ENCODE measurements at places on chromosomes 4 and X.

- no peak for DNase-seq
Measured at GRCh38 chrX:107766470-107767150, 9.0 kb downstream of the TSC22D3 start.

- no peak for DNase-seq
Measured at GRCh38 chrX:154043003-154043763, 23.5 kb upstream of the IRAK1 start.

GRCh38 chr4:69095301-69095731, 958 bp upstream of the UGT2B7 start:
- DNase-seq, result no peak

DNA sequence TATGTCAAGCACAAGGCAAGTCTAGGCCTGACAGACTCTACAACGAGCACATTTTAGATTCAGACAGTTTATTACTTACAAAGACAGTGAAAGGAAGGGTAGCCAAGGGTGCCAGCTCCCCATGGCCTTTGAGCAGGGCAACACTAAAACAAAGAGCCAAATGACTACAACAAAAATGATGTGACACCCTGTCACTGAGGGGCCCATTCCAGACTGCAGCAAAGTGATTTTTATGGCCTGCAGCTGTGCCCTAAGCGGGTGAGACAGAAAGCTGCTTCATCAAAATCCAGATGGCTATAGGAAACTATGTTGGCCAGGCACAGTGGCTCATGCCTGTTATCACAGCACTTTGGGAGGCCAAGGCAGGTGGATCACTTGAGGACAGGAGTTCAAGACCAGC, 13.4 kb upstream of the RP2 start:
- DNase-seq, result no peak

DNA sequence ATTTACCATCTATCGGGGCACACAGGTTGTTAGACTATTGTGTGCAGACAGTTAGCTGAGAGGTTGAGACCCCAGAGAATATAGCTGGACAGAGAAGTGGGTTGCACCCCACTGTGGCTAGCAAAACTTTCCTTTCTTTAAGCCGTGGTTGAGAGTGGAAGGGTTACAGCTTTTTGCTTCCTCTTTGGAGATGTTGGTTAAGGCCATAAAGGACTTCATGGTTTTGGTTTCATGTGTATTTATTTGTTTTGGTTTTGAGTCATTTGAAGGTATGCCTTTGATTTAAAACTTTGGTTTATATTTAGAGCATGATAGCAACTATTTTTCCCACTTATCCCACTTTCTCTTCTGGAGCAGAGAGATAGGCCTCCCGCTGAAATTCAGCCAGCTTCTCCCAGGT, 274.3 kb upstream of the IL1RAPL1 start:
- no peak for DNase-seq

GRCh38 chr4:32161392-32161791, 1441.2 kb downstream of the PCDH7 start:
- DNase-seq, result no peak

GRCh38 chr4:150079081-150079581, 886 bp downstream of the DCLK2 start:
- peak; percentile 68 for DNase-seq

- DNase-seq, result no peak
Measured at GRCh38 chr4:150140774-150141400, 62.6 kb downstream of the DCLK2 start.

DNA sequence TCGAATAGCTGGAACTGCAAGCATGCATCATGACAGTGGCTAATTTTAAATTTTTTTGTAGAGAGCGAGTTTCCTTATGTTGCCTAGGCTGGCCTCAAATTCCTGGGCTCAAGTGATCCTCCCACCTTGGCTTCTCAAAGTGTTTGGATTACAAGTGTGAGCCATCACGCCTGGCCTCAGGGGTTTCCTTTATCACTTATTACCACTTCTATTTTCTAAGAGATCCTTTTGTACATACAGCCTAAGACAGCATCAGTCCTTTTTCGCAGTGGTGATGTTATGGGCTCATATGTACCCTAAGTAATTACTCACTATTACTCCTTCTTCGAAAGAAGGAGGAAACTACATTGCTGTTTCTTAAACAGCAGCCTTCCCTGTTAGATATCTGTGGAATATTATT, 54.1 kb upstream of the CDKN2AIP start:
- DNase-seq, result peak; percentile 9

DNA sequence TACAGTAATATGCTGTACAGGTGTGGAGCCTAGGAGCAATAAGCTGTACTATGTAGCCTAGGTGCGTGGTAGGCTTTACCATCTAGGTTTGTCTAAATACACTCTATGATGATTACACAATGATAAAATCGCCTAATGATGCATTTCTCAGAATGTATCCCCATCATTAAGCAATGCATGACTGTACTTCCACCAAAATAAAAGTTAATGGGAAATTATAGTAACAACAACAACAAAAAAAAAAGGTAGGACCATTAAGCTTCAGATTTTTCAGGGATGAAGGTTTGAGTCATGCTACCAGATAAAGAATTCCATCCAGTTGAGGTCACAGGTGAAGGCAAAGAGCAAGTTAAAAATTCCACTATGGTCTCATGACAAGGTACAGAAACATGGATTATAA, 68.2 kb downstream of the MAGEA10 start:
- no peak for DNase-seq

- no peak for DNase-seq
Measured at GRCh38 chr4:28921886-28922285, 1798.3 kb upstream of the PCDH7 start.

GRCh38 chrX:132292793-132293192, 73.5 kb upstream of the RAP2C start:
- DNase-seq, result no peak

- no peak for DNase-seq
Measured at GRCh38 chrX:103640401-103641155, 11.8 kb downstream of the TCEAL1 start.

- DNase-seq, result no peak
Measured at GRCh38 chr4:146238107-146238506, 23.8 kb downstream of the REELD1 start.

DNA sequence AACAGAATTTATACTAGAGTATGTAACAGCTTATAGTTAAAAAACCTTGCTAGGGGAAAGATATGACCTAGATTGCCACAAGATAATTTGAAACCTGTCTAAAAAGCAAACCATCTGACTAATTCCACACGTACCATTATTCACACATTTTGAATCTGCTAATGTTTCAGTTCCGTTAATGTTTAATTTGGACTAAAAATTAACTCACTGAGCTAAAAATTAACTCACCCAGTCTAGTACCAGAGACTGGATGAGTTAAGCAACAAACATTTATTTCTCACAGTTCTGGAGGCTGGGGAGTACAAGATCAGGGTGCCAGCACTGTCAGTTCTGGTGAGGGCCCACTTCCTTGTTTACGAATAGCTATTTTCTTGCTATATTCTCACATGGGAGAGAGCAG, 231.5 kb upstream of the DIAPH2 start:
- no peak for DNase-seq

DNA sequence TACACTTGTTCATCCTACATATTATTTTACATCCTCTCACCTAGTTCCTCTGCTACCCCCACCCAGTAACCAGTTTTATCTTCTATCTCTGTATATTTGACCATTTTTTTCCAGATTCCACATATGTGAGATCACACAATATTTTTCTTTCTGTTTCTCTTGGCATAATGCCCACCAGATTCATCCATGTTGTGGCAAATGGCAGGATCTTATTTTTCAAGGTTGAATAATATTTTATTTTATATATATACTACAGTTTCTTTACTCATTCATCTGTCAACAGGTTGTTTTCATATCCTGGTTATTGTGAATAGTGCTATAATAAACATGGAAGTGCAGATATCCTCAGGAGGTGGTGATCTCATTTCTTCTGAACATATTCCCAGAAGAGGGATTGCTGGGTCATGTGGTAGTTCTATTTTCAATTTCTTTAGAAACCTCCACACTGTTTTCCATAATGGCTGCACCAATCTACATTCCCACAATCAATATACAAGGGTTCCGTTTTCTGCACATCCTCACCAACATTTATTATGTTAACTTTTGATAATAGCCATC, 48.2 kb downstream of the THAP9 start:
- no peak for DNase-seq

DNA sequence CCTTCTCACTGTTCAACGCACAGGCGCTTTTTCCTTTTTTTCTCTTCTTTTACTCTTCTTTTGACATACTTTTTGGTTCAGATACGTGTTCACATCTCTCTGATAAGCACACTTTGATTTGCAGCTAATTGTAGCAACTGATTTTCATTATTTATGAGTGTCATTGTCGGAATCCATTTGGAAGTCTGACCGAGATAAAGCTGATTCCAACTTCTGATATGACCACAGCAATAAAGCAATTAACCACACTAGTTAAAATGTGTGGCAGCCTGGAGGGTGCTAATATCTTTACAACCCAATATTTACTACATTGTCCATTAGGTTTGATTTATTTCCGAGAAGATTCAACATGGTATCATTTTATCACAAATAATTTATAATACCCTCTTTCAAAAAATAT, 101.8 kb downstream of the TENM3 start:
- no peak for DNase-seq

DNA sequence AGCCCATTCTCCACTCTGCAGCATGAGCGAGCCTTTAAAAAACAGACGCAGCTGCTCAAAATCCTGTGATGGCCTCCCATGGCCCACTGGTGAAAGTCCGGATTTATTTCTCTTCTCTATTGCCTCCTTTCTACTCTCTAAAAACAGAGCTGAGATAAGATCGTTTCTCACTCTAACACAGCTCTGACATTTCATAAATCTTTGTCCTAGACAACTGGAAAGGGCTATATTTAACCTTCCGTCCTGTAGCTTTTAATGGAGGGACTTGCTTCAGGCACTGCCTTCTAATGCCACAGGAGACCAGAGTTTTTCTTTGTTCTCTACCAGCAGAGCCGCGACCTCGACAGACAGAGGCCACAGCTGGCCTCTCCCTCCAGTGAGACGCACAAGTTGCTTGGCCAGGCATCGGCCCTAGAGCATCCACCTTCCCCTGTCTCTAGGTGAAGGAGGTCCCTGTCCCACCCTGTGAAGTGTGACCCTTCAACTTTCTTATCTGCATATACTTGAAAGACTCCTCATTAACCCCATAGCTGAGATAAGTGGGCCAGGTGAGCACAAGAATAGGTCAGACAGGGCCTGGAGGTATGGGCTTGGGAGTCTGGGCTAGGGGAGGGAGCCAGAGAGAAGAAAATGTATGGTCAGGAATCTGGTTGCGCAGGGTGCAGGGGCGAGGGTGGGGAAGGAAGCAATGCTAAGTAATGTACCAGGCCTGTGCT, 50.0 kb downstream of the RTL5 start:
- no peak for DNase-seq

- DNase-seq, result no peak
Measured at GRCh38 chrX:2817036-2817435, 11.7 kb upstream of the GYG2 start.

DNA sequence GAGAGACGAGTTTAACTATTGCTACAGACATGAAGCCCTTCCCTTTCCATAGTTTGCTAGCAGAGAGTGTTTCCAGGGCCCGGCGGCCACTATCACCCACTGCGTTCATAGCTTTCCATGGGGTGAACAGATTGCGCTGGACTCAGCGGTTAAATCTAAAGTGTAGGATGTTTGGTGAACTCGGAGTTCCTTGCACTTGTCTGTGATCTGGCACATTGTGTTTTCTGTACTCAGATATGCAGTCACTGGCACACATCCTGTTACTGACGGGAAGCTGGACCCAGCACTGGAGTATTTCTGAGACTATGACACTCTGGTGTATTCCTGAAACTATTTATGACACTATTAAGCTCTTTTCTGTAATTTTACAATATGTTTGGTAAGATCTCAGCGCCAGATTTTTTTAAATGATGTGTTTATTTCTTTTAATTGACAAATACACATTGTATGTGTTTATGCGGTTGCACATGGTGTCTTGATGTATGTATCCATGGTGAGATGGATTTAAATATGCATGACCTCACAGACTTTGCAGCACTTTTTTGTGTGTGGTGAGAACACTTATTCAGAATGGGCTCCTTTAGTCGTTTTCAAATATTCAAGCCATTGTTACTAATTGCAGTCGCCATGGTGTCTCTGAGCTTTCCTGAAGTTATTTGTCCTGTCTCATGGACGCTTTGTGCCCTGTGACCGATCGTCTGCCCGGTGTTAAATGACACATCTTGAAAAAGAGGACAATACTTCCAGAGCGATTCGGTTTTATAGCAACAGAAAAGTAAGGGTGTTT, 14.1 kb downstream of the CD99 start:
- no peak for DNase-seq

DNA sequence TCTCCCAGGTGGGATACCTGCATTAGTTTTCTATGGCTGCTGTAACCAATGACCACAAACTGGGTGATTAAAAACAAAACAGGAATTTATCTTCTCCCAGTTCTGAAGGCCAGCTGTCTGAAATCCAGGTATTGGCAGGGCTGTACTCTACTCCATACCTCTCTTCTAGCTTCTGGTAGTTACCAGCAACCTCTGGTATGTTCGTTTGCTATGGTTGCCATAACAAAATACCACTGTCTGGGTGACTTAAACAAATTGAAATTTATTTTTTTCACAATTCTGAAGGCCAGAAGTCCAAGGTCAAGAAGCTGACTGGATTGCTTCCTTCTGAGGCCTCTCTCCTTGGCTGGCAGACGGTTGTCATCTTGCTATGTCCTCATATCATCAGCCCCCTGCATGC, 642.1 kb upstream of the TENM3 start:
- DNase-seq, result no peak

- no peak for DNase-seq
Measured at GRCh38 chr4:152697284-152698088, 17.7 kb upstream of the TMEM154 start.

GRCh38 chr4:33802578-33802977, 2441.7 kb downstream of the ARAP2 start:
- no peak for DNase-seq

DNA sequence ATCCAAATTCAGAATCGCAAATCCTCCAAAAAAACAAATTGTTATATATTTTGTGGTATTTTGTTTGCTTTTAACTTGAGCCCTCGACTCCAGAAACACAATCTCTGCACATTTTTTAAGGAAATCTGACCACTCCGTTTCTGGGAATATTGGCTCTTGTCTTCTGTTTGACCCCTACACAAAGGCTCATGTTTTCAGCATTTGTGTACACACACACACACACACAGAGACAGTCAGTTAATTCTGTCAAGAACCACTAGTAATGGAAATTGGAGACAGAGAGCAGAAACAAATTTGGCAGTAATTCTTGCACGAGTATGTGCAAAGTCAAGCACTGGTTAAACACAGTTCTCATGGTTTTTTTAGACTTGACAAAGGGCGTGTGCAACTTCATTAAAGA, 115.4 kb downstream of the AFAP1 start:
- no peak for DNase-seq
